Cardiac fibroblast (primary cell): ENCODE measurements at places on chromosomes 6 and 20.
A peak's percentile ranks its signal among the peaks of the same experiment; 100 is the strongest.

DNA sequence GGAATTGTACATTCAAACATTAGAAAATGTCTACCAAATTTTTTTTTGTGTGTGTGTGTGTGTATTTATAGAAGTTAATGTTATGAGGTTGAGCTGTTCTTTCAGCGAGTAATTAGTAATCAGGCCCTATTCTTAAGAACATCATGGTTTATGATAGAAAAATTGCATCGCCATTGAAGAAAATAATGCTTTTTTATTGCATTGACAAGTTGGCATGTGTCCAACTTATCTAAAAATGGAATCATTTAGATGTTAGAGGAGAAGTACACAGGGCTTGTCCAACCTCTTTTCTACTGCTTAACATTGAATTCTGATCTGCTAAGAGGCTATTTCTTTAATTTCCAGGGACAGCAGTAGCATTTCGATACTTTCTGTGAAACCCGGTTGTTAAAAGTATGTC lies 61.6 kb upstream of the ADGRG6 start:
- no peak for DNase-seq

GRCh38 chr6:82924799-82925535 lies 140.7 kb downstream of the UBE3D start:
- DNase-seq: peak; percentile 65

- DNase-seq: no peak
Measured at GRCh38 chr6:163994566-163994965, 580.0 kb downstream of the QKI start.

GRCh38 chr6:137156650-137157049 lies 16.8 kb downstream of the IL22RA2 start:
- no peak for DNase-seq

DNA sequence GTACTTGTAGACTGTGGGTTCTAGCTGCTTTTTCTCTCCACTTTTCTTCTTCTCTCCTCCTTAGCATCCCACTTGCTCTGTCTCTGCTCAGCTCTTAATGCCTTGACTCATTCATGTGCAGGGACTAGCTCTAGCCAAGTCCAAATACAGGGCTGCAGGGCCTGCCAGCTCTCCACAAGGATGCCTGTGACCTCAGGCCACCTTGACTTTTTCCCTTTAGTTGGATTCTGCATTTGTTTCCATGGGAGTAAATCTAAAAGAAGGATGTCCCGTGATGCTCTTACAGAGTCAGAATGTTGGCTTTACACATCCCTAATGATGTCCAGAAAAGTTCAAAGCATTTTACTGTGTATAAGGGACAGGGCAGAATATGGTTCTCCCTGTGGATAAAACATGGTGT lies 101.8 kb upstream of the PREP start:
- no peak for DNase-seq

GRCh38 chr20:21136015-21136732 lies 10.3 kb downstream of the KIZ start:
- DNase-seq: no peak
